ENCODE measurements at places on chromosomes 2 and 18. TPM values are rescaled to one million over a fixed set of nuclear protein-coding genes. Genes with fewer than 3 reads are reported as not detected.

C1GALT1C1L gene
- not detected for total RNA-seq

PRSS56 gene
- not detected for total RNA-seq

LIMS4 gene
- 0.90 TPM for total RNA-seq

REG3A gene
- 1.6 TPM for total RNA-seq

TGIF1 gene
- total RNA-seq, result 129 TPM

PSMA8 gene
- total RNA-seq, result not detected

NPC1 gene
- total RNA-seq, result 57.5 TPM

CAPN13 gene
- total RNA-seq, result 6.0 TPM

DSC1 gene
- 0.56 TPM for total RNA-seq

PHOSPHO2 gene
- 8.1 TPM for total RNA-seq

CHRNG gene
- total RNA-seq, result not detected

INO80B gene
- total RNA-seq, result 20.0 TPM

HOXD1 gene
- total RNA-seq, result not detected

ALPG gene
- 0.16 TPM for total RNA-seq

TEKT4 gene
- not detected for total RNA-seq

PKP4 gene
- 32.2 TPM for total RNA-seq

CD8A gene
- not detected for total RNA-seq

TMEM182 gene
- 5.1 TPM for total RNA-seq

GLB1L gene
- 5.9 TPM for total RNA-seq

DCDC2C gene
- not detected for total RNA-seq

TUBA3E gene
- total RNA-seq, result 18.5 TPM

NYAP2 gene
- total RNA-seq, result 1.0 TPM

TANC1 gene
- 18.5 TPM for total RNA-seq

MATN3 gene
- 3.5 TPM for total RNA-seq

ALK gene
- total RNA-seq, result 0.27 TPM

ZBTB7C gene
- 1.0 TPM for total RNA-seq

ABCG8 gene
- 4.7 TPM for total RNA-seq

TSPYL6 gene
- not detected for total RNA-seq

TGFA gene
- total RNA-seq, result 5.6 TPM

SERPINB4 gene
- not detected for total RNA-seq

CDH20 gene
- total RNA-seq, result 3.6 TPM

DGKD gene
- total RNA-seq, result 15.2 TPM

RUFY4 gene
- total RNA-seq, result 0.10 TPM

CPO gene
- 0.36 TPM for total RNA-seq

FSHR gene
- 0.20 TPM for total RNA-seq

BCL11A gene
- total RNA-seq, result 11.6 TPM

KCNE4 gene
- total RNA-seq, result 54.6 TPM

TMEM178A gene
- 3.9 TPM for total RNA-seq

FSIP2 gene
- 9.4 TPM for total RNA-seq

TUBA4B gene
- total RNA-seq, result 0.13 TPM

KIF5C gene
- 5.4 TPM for total RNA-seq

DNAJC5G gene
- total RNA-seq, result not detected

COL6A3 gene
- 158 TPM for total RNA-seq

FAM124B gene
- 0.17 TPM for total RNA-seq

SEC11C gene
- 103 TPM for total RNA-seq

TFCP2L1 gene
- 2.5 TPM for total RNA-seq

DNAJC27 gene
- 4.4 TPM for total RNA-seq

SERPINB12 gene
- total RNA-seq, result not detected

NPPC gene
- total RNA-seq, result not detected

TTC21B gene
- 24.3 TPM for total RNA-seq

SESTD1 gene
- 34.7 TPM for total RNA-seq

POTEC gene
- not detected for total RNA-seq

C2orf66 gene
- not detected for total RNA-seq

EIF2AK3 gene
- 41.9 TPM for total RNA-seq

All from hepatocyte (in vitro differentiated cells).